ENCODE measurements at places on chromosomes 16 and 17.
A peak's percentile ranks its signal among the peaks of the same experiment; 100 is the strongest.

DNA sequence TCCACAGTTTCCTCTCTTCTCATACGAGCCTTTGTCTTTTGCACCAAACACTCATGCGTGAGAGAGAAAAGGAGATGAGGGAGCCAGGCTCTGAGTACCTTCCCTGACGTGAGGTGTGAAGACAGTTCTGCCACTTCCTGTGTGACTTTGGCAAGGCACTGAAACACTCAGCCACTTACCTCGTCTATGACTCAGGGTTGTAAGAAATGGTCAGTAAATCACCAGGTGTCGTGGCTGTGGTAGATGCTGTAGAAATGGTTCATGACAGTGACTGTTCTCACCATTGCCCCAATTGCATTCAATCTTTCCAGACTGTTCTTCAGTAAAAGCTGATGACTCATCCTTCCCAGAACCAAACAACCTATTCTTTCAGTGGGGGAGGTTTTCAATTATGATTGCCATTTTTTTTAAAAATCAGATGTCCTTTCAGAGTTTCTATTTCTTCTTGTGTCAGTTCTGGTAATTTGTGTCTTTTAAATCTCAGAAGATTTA, 49.2 kb upstream of the CBFA2T3 start:
- DNase-seq: peak; percentile 62

- no peak for DNase-seq
These were observed 212.2 kb upstream of the RPL38 start for GRCh38 chr17:73991260-73991659.

GRCh38 chr16:4803401-4803844, 990 bp upstream of the ROGDI start:
- no peak for DNase-seq

DNA sequence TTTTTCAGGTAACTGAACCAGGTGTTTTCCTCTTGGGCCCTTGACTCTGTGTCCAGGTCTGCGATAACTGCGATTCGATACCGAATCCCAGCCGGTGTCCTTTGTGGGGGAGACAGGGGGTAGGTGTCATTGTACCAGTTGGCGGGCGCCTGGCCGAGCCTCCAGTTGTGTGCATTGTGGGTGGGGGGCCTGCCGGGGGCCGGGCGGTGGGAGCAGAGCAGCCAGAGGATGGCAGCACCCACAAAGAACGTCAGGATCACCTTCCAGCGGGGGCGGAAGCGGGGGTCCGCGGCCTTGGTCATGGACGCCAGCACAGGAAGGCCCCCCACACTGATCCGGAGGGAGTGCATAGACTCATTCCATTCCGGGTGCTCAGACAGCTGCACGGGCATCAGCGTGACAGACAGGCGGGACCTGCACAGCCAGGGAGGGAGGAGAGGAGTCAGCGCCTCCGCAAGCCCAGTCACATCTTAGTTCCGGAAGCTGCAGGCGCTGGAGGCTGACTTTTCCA, 12.3 kb downstream of the CANT1 start:
- DNase-seq: no peak

DNA sequence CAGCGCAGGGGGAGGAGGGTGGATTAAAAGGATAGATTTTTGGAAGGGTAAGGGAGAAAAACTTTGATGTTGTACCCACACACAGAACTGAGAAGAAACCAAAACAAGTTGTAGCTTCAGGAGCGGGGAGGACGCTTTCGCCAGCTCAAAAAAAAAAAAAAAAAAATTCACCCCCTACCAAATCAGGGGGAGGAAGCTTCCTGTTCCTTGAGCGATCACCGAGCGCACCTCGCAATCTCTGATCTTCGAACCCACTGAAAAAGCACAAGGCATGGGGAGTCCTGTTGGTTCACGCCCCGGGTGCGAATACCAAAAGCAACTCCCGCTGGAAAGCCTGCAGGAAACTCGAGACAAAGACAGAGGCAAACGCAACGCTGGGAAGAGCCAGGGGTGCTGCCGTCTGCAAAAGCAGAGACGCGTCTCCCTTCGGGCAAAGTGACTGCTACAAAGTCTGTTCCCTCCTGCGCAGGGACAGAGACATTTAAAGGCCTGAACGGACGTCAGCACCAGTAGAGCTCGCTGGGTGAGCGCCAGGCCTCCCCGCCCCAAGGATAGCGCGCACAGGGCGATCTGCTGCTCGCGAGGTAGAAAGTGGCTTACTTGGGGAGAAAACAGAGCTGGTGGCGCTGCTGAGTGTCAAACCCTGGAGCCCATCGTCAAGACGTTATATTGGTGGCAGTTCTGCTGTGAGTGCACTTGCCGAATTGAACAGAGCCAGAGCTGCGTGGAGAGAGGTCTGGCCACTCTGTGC, 190.4 kb downstream of the USP22 start:
- DNase-seq: no peak

GRCh38 chr16:2152695-2153506, 2.7 kb upstream of the TRAF7 start:
- no peak for DNase-seq

DNA sequence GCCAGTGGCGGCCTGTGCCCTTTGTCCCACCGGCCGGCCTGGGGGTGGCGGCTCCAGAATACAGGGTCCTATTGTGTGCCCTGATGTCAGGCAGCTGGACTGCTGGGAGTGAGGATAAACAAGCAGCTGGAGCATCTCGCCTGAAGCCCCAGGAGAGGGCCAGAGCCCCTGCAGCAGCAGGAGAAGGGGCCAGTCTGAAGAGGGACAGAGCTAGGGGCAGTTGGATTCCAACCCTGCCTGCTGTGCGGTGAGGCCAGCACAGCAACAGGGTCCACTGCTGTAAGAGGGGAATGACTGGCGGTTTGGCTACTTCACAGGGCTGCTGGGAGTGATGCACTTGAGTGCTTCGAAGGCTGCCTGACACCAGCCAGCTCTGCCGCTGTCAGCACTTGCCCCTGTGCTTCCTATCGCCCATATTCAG, 25.0 kb downstream of the RAB11FIP4 start:
- no peak for DNase-seq

GRCh38 chr17:39757931-39758873, 20.5 kb downstream of the GRB7 start:
- DNase-seq: no peak

GRCh38 chr17:74818291-74818938, 41.3 kb downstream of the GRIN2C start:
- DNase-seq: no peak

DNA sequence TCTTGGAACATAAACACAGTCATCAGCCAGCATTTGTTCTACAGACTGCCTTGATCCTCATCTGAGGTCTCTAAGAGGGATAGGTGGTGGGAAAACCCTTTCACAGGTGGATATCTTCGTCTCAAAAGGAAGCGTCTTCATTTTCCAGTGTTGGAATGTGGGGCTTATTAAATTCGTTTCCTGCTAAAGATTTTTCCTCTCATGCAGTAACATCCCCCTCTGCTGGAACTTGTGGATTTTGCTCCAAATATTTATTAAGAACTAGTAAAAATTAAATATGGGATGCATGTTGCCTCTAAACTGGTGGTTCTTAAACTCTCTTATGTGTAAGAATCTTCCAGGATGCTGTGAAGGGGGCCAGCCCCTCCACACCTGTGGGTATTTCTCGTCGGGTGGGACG, 20.1 kb upstream of the MLYCD start:
- no peak for DNase-seq

DNA sequence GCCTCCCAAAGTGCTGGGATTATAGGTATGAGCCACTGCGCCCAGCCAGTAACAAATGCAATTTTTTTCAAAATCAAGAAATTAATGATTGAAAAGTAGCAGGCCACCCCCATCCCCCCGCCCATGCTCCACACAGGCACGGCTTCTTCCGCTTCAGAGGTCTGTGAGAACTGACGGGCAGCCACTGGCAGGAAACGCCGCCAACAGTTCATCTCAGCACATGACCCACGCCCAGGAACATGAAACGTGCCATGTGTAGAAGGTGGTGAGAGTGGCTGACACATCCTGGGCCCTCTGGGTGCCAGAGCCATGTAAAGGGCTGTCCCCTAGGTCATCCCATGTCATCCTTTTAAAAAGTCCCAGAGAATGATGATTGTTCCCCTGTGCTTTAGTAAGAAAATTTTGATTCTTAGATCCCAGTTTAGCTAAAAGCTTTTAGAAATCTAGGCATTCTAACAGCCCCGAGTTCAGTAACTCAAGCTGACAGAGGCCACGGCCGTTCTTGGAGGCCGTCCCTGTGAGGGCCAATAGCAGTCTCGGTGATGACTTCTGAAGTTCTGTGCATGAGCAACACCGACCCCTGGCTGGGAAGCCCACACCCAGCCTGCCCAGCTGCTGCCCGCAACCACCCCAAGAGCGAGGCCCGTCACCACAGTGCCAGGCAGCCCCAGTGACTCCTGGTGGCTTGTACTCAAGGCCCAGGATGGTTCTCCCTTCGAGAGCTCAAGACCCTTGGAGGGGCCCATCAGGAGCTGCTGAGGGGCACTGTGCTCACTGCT, 52.1 kb downstream of the KLHDC4 start:
- peak; percentile 61 for DNase-seq

GRCh38 chr17:75980188-75981018, 1.4 kb downstream of the TEN1 start:
- DNase-seq: no peak

- DNase-seq: no peak
These were observed 17.1 kb downstream of the RAB11FIP4 start for GRCh38 chr17:31408586-31408985.

DNA sequence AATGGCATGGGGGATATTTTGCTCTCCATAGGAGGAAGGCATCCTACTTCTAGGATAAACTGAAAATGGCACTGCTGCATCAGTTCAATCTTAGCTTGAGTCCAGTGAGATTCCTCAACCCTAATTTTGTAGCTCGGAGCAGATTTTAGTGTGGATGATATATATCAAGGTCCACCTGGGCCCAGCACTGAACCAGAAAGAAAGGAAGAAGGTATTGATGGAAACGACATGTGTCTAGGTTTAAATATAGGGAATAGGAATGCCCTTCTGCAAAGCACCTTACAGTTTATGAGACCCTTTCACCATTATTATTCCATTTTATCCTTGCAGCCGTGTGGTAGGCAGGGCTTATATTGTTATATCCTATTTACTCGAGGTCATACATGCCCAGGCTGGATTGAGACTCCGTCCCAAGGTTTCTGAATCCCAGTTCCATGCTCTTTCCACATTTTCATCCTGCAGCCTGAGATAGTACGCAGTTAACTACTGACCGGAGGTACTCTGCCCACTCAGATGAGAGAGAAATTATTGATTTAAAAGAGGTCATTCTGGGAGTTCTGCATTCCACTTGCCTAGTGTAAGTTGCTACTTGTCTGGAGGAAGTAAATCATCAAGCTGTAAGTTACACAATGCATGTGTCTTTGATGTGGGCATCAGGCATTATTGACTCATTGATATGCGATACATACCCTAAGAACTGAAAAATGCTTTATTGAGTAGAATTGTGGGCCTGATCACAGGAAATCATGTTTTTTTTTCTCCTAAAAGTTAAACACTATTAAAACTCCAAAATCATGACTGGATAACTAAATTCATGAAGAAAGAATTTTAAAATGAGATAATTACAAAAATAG, 10.1 kb downstream of the KRT39 start:
- DNase-seq: no peak

- no peak for DNase-seq
These were observed at the start of gene MYH11 for GRCh38 chr16:15856901-15857698. Gene MYH11, minus strand, starts transcription at chr16:15857028. Its CDS starts 18,776 bp downstream, at chr16:15838252.

DNA sequence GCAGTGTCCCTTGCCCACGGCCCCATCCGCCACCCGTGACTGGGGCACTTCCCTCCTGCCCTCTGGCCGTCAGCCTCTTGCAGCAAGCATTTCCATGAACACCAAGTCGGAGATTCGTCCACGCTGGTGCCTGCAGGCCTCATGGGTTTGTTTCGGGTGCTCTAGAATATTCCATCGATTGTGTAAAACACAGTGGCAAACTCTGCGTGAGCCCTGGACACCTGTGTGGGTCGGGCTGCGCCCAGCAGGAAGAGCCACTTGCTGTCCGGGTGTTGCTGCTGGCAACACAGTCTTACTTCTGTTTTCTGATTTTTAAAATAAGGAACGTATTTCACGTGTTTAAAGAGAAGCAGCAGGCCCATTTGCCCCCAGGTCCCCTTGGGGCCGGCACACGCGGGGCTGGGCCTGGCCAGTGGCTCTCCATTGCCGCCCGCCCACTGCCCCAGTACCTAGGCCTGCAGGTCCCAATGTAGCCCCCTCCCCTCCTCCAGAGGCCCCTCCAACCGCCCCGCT, 10.0 kb downstream of the CYBC1 start:
- no peak for DNase-seq

DNA sequence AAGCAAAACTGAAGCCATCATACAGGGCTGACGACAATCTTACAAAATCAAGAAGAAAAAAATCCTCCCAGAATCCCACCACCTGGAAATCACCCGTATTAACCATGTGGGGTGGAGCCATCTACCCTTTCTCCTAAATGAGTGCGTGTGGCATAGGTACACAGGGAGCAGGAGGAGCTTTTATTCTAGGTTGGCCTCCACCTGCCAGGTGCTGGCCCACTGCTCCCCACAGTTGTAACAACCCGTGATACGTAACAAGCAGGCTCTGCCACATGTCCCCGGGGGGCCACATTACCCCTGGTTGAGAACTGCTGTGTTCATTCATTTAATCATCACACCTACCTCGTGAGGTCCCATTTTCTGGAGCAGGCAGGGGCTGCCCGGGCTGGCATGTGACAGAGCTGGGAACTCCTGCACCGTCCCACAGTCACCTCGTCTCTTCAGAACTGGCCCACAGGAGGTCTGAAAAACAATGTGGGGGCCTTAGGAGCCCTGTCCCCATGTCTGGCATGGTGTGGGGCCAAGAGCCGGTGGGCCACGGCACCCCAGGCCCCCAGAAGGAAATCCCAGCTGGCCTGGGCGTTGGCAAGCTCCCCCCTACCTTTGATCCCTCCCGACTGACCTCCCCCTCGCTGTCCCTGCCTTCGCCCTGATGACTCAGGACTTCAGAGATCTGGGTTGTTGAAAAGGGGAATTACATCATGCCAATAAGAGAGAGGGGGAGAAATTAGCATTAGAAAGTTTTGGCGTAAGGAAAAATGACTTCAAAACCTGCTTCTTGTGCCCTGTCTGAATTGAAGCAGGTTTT, 12.9 kb downstream of the CMIP start:
- DNase-seq: no peak

- no peak for DNase-seq
These were observed 975 bp downstream of the CHD9 start for GRCh38 chr16:53055541-53056391.

GRCh38 chr17:42819939-42820535, 4.0 kb downstream of the BECN1 start:
- DNase-seq: peak; percentile 59

DNA sequence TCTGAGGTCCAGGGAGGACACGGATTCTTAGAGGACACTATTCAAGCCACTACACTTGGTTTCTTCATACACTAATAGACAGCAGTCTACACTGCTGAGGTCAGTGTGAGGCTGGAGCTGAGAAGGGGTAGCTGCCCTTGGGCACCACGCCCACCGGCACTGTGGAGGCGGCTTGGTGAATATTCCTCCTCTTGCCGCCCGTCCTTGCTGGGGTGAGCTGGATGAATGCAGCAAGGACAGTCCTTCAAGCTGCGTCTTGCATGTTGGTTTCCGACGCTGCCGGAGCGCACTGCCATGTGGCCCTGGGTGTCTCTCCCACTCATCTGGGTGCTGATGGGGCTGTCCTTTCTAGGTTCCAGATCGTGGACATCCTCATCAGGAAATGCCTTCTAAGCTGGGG, 2.6 kb downstream of the ZNF205 start:
- DNase-seq: no peak

GRCh38 chr17:17739388-17740066, 58.3 kb downstream of the RAI1 start:
- no peak for DNase-seq

- no peak for DNase-seq
These were observed 275.5 kb upstream of the IRX5 start for GRCh38 chr16:54655121-54655590.

Measured in stimulated activated CD4-positive, alpha-beta T cell treated with anti-CD3 and anti-CD28 coated beads, Interleukin-4, amount 100 ng/mL, for 4 hours (primary cell).